ENCODE measurements at places on chromosomes 2 and 18.

GRCh38 chr2:3189961-3190360 is 187.7 kb downstream of the EIPR1 start:
- DNase-seq: no peak

GRCh38 chr2:3644891-3645605 is 13.0 kb upstream of the ALLC start:
- no peak for DNase-seq

DNA sequence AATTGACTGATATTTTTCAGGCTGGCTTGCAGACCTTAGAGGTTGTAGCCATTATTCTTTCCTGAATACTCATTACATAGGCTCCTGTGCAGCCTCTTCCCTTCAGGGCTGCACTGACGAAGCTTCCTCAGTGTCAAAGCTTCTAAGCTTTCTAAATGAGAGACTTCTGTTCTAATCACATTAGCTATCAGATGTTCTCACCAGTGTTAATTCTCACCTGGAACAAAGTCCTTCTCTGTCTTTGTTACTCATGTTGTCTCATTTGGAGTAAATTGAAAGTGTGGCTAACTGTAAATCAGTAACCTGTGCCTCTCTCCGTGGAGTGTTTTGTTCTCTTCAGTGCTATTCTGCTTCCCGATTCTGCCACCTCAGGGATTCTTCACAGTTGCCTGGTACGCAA is 76.9 kb downstream of the MC4R start:
- no peak for DNase-seq

DNA sequence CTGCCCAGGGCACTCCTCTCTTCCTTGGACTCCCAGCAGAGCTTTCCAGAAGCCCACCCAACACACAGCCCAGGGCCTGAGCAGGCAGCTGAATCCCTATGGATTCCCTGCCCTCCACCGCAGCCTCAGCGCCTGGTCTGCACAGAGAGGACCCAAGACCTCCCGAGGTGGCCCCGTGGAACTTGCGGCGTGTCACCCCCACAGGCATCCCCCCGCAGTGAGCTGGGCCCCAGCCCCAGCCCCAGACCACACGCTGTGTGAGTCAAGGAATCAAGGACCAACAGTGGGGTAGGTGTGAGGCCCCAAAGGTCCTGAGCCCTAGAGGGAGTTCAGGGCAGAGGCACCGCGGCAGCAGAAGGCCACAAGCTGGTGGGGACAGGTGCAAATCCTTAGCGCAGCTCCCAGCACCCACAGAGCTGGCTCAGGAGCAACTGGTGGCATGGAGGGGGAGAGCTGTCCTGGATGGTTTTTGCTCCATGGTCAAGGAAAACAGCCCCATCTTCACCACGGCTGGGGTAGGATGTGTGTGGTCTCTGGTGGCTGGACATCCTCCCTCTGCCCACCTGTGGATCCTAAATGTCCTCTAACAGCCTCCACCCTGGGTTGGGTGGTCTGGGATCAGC is 8.5 kb downstream of the HS6ST1 start:
- DNase-seq: no peak

GRCh38 chr2:190093793-190094192 is 31.3 kb upstream of the MSTN start:
- no peak for DNase-seq

- no peak for DNase-seq
These were observed 40.1 kb upstream of the GPD2 start for GRCh38 chr2:156396126-156396525.

- DNase-seq: peak; percentile 56
These were observed 8.6 kb upstream of the RNF152 start for GRCh38 chr18:61901323-61901986.

- no peak for DNase-seq
These were observed 62.1 kb upstream of the OTOS start for GRCh38 chr2:240202586-240202985.

- DNase-seq: no peak
These were observed 63.1 kb downstream of the ASXL3 start for GRCh38 chr18:33641141-33641540.

DNA sequence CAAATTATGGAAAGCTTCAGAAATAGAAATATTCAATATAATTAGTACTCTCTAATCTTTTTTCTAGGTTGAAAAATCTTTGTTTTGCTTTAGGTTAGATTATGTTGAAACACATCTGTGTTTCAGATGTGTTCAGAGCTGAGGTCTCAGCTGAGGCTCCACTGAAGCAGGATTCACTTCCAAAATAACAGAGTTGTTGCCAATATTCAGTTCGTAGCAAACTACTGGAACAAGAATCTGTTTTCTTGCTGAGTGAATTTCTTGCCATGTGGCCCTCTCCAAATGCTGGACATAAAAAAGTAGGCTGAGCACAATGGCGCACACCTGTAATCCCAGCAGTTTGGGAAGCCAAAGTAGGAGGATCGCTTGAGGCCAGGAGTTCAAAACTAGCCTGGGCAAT is 8.7 kb downstream of the PHOSPHO2 start:
- DNase-seq: no peak

DNA sequence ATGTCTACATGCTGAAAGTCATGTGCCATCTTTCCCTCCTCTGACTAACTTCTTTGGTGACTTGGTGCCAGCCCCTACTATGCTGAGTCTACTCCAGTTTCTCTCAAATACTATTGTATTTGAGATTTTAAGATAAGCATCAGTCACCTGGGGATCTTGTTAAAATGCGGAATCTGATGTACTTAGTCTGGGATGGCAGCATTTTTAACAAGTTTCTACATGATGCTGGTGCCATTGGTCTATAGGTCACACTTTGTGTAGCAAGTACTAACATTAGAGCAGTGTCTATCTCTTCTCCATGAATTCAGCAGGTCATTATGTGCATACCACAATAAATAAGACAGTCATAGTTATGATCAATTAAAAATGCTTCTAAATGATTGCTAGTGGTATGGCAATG is 106.9 kb downstream of the CERS6 start:
- no peak for DNase-seq

DNA sequence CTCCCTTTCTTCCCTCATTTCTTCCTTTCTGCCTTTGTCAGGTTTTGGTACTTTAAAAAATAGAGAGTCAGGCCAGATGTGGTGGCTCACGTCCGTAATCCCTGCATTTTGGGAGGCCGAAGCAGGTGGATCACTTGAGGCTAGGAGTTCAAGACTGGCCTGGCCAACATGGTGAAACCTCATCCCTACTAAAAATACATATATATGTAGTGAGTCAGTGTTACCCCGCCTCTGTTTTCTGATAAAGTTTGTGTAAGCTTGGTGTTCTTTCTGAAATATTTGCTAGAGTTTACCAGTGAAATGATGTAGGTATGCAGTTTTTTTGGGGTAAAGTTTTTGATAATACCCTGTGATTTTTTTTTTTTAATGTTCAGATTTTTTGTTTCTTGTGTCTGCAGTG is 58.8 kb downstream of the DGKD start:
- no peak for DNase-seq

- DNase-seq: no peak
These were observed 115.1 kb downstream of the CDH20 start for GRCh38 chr18:61448316-61448715.

GRCh38 chr2:156526950-156527636 is 90.9 kb downstream of the GPD2 start:
- no peak for DNase-seq

GRCh38 chr2:175166216-175166824 is 1.7 kb downstream of the ATF2 start:
- no peak for DNase-seq

DNA sequence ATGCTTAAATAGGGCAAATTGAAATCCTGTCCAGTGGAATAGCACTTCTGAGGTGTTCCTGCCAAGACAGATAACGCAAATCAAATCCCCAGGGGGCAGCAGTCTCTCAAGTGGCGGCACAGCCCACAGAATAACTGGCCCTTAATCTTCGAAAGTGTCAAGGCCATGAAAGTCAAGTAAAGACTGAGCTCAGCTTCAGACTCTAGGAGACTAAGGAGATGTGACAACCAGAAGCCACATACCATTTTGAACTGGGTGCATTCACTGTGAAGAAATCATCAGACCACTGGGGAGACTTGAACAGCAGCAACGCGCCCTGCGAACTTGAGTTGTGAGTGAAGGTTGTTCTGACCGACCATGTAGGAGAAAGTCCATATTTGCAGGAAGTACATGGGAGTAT is 66.0 kb upstream of the ASAP2 start:
- no peak for DNase-seq

DNA sequence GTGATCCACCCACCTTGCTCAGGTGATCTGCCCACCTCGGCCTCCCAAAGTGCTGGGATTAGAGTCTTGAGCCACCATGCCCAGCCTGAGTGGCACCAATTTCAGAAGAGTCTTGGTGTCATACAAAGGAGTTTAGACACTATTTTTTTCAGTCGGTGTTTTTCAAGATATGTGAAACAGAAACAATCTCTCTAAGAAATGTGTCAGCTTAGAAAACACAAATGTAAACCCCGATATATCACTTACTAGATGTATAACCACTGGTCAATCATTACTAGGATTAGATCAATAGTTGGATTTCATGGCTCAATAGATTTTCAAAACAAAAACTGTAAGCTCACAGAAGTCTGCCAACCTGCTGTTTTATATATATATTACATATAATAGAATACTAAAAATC is 67.2 kb upstream of the FRZB start:
- no peak for DNase-seq

DNA sequence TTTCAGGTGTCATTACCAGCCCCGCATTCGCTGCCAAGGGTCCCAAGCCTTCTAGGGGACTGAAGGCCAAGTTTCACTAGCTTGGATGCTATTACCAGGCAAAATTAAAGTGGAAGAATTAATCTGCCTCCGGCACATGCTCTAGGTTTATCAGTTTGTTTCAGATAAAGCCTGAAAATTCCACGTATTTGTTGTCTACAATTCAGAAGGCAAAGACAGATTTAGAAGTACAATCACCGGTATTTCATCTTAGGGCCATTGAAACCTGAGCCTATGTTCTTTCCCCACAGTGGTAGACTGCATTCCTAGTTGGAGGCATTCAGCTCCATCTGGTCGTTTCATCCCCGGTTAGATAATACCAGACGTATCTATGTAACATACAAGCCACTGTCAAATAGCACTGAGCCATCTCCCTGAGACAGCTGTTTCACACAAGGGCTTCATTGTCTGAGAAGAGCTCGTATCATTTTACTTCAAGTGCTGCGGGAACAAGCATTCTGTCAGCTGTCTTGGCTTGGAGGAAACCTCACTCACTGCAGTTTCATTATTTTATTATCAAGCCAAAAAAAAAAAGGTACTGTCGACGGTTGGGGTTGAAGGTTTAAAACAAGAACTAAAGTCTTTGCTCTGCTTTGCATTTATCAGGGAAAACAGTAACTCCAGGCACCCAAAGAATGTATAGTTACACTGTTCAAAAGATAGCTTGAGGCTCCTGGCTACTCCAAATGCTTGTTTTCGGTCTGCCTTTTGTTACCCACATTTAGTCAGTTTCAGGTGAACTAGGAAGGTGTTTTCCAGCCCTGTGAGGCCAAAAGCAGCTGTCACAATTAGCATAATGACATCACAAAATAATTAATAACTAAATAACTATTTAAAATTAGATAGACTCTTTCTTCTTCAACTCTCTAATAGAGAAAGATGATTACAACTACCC is 76.7 kb downstream of the TGIF1 start:
- DNase-seq: peak; percentile 82

GRCh38 chr2:176147210-176147799 is 4.0 kb upstream of the HOXD4 start:
- DNase-seq: no peak

- DNase-seq: no peak
These were observed 64.4 kb downstream of the GREB1 start for GRCh38 chr2:11598228-11598731.

DNA sequence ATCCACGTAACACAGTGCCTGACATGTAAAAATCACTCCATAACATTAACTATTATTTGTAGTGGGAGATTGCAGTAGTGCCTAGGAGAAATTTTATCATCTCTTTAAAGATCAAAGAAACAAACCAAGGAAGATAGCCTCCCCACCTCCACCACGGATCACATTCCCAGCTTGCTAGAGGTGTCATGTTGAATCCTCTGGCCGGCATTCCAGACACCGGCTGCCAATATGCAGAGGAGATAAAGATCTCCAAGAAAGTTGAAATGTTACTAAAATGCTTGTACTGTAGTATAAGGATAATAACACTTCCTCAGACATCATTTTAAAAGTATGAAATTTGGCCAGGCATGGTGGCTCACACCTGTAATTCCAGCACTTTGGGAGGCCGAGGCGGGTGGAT is 6.1 kb upstream of the ATG16L1 start:
- DNase-seq: no peak

DNA sequence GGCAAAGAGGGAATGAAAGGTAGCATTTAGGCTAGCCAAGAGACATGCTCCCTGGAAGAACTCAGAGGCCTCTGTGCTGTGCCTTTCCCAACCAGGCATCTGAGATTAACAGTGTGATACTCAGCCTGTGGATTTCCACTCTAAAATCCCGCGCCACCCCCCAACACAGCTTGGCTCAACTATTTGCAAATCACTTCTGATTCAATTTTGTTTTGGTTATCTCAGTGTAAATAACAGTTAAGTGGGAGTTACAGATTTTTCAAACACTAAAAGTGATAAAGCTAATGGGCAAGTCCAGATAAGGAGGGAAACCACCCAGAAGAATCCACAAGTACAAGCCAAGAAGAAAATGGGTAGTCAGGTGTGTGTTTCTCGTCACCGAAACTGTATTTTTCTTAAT is 1.4 kb upstream of the NRP2 start:
- no peak for DNase-seq

- no peak for DNase-seq
These were observed 21.0 kb downstream of the BCL11A start for GRCh38 chr2:60532421-60532820.

All from Ammon's horn (tissue), 1 donor.